Effector memory CD8-positive, alpha-beta T cell (primary cell): ENCODE measurements at places on chromosomes 2 and 18.
A peak's percentile ranks its signal among the peaks of the same experiment; 100 is the strongest.

DNA sequence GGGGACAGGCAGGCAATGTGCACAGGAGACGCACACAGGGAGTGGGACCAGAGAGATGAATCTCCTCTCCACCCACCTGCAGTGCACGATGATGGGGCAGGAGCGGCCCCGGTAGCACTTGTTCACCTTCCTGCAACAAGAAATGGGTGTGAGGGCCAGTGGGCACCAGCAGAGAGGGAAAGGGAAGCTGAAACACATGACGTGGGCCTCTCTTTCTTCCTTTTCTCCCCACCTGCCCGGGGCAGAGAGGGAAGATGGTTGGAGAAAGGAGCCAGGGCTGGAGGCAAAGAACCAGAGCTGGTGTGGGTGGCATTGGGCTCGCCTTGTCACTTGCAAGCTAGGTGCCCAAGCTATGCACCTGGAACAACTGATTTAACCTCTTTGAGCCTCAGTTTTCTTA lies 12.2 kb downstream of the DNAJB2 start:
- no peak for DNase-seq

DNA sequence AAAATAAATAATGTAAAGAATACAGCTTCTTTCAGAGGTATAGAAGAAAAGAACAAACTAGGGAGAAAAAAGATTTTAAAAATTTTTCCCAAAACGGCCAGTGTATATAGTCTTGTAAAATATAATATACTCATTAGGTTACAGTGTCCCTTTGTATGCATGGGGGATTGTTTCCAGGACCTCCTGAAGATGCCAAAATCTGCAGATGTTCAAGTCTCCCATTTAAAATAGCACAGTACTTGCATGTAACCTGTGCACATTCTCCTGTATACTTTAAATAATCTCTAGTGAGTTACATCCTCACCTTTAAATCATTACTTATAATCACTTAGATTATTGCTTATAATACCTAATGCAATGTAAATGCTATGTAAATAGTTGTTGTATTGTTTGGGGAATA lies 80.6 kb upstream of the LRRTM4 start:
- DNase-seq: no peak

DNA sequence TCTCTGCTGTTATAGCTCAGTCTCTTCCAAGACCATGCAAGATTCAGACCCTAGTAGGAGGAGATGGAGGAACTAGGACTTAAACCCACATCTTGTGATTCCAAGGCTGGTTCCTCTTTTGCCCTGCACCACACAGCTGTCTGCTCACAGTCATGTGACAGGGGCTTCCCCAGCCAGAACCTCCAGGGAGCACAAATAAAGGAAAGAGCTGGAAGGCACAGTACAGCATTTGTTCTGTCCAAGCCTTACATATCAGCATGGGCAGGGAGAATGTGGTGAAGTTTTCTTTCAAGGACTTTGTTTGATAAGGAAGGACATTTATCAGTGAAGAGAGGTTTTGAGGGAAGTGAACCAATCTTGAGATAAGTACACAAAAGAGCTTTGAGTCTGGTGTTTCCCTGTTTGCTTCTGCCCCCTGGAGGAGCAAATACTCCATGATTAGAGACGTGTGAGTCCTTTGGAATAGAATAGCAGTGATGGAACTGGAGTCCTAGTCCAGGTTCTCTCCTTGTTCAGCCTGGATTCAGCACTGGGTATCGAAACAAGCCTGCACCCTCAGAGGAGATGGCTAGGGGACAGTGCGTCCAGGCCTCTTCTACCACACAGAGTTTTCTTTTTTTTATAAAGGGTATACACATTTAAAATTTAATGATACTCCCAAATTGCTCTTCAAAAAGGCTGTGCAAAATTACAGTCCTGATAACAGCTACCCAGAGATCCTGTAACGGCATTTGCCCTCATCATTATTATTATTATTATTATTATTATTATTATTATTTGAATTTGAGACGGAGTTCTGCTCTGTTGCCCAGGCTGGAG lies 24.6 kb upstream of the CASP10 start:
- peak; percentile 45 for DNase-seq

- DNase-seq: no peak
Observed at GRCh38 chr2:146776596-146776995, 1068.2 kb upstream of the ACVR2A start.

GRCh38 chr2:176999301-176999700 lies 213.3 kb upstream of the HNRNPA3 start:
- no peak for DNase-seq

- DNase-seq: no peak
Observed at GRCh38 chr18:42614619-42615293, 500.7 kb downstream of the RIT2 start.

GRCh38 chr2:229133155-229133772 lies 137.8 kb downstream of the PID1 start:
- no peak for DNase-seq
